ENCODE measurements at places on chromosomes 5 and 9. TPM values are rescaled to one million over a fixed set of nuclear protein-coding genes. Genes with fewer than 3 reads are reported as not detected.

Gene LRRC19
- polyA plus RNA-seq = not detected

Gene REEP2
- 0.39 TPM for polyA plus RNA-seq

DNA sequence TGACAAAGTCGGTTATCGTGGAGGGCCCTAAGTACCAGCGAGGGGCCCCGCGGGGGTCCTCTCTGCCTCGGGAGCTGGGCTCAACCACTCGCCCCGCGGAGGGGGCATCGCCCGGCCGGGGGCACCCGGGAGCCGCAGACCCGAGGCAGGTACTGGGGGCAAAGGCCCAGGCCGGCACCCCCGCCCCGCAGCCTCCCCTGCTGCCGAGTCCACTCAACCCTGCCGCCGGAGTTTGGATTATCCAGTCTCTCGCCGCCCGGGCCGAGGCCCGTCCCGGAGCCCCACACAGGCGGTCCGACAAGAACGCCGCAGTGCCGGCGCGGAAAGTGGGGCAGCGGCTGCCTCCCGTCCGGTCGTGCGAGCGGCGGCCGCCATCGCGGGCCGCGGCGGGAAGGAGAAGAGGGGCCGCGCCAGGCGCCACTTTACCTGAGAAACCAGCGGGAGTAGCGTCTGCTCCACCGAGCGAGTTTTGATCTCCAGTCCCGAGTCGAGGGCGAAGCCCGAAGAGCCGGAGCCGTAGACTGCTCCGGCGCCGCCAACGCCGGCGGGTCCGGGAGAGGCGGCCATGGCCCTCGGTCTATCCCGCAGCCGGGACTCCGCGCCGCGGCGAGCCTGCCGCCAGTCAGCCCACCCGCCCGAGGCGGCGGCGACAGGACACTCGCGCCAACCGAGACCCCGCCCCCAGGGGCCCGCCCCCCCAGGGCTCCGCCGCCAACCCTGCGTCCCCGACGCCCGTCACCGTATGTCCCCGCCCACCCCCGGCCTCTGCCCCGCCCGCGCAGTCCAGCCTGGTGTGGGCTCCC lies at the start of gene CTNNAL1:
TSS of gene CTNNAL1 (minus strand) at position 624 of the 803 bp plus-strand sequence. CDS start at position 567, 57 bp downstream.
- peak; percentile 91 for DNase-seq

Gene CCNO
- polyA plus RNA-seq = not detected
